Activated naive CD8-positive, alpha-beta T cell treated with anti-CD3 and anti-CD28 coated beads for 36 hours (primary cell): ENCODE measurements at places on chromosomes 16 and 17.
A peak's percentile ranks its signal among the peaks of the same experiment; 100 is the strongest.

- DNase-seq = no peak
Measured at GRCh38 chr16:84507011-84507982, 2.8 kb upstream of the MEAK7 start.

GRCh38 chr17:50830352-50830751 lies 5.0 kb upstream of the WFIKKN2 start:
- DNase-seq = no peak

DNA sequence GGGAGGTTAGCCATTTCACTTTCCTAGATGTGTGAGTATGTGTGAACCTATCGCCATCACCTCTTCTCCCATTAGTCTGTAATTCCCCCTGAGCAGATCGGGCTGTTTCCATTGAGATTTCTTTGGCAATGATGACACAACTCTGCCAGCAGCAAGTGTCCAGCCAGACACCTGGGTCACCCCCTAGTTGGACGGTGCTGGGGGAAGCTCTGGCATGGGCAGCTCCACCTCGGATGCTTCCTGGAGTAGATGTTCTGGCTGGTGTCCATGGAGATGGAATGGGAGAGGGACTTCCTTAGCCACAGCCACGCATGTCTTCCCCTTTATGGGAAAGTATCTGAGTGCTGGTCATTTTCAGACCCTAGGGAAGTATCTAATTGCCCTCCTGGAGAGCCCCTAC lies 247.9 kb upstream of the RPL38 start:
- DNase-seq = no peak

GRCh38 chr17:933312-934073 lies 46.1 kb downstream of the NXN start:
- no peak for DNase-seq

DNA sequence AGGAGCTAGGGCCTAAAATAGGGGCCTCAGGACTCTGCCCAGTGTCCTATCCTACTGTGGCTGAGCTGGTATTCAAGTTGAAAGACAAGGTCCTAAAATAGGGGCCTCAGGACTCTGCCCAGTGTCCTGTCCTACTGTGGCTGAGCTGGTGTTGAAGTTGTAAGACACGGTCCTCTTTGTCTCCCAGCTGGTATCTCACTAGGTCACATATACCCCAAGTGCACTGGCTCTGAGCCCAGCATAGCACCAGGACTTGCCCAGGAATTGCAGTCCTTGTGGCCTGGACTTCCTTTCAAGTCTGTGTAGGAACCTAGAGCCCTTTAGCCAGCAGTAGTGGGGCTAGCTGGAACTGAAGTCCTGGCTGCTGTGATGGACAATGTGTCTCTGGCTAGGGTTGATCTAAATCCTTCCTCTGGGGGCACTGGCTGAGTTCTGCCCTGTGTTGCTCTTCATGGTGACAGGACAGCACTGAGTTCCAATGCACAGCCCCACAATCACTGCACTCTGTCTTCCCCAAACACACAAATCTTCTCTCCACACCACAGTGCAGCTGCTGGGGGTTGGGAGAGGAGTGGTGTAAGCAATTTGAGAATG lies 260.5 kb downstream of the HAPSTR1 start:
- no peak for DNase-seq

DNA sequence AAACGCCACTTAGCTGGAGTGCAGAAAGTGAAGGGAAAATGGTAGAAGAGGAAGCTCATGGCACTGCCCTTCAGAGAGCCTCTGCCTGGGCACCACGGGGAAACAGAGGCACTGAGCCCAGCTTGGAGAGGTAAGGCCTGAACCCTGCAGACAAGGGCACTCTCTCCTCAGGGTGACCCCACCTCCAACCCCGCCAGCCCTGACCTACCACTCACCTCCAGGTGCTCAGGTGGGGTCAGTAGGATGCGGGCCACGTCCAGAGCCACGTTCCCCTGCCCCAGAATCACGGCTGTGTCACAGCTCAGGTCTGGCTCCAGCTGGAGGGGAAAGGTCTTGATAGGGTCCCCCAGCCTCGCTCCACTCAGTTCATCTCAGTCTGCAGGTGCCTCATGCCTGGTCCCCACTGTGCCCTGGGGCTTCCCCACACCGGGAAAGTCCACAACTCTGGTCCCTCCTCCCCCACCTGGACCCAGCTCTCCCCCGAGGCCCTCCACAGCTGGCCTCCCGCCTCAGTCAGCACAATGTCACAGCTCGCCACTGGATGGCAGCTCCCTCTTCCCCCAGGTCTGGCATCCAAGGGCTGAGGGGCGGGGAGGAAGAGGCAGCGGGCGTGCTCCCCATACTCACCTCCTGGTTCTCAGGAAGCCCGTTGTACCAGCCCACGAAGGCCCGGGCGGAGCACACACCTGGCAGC lies 6.0 kb upstream of the GRIN2C start:
- DNase-seq = no peak

GRCh38 chr17:61064087-61064951 lies 335.3 kb upstream of the TBX2 start:
- no peak for DNase-seq

GRCh38 chr16:61887903-61888302 lies 148.3 kb downstream of the CDH8 start:
- DNase-seq = no peak

DNA sequence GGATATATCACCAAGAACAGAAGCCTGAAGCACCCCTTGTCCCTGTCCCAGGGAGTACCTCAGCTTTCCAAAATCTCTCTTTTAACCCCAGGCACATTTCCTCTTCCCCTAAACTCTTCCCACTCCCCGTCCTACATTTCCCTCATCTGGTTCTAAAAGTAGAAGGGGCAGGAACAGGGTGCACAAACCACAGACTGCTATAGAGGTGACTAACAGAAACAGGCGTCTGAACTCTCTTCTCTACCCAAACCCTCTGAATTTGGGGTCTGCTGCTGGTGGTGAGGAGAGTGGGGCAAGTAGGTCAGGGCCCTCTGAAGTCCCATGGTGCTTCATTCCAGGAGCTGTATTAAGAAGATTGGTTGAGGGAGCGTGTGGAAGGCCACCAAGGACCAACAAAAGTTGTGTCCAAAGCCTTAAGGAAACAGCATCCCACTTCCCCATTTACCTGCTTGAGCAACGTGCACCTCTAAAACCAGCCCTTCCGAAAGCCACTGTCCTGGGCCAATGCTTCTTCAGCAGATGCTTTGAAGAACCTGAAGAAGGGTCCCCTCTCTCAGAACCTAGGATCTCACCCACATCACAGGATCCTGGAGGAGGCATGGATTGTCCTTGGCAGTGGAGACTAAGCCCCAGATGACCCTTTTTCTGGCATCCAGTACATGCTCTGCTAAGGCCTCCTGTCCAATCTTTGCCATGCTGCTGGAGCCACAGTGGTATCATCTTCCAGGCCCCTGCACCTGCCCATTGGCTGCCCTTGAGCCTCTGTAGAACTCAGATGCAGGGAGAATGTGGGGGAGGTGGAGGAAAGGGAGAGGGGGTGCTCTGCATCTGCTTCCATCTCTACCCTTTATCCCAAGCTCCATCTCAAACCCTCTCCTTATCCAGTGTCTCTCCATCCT lies 5.7 kb upstream of the NR1D1 start:
- no peak for DNase-seq

- DNase-seq = peak; percentile 65
Measured at GRCh38 chr17:58303971-58304749, 23.4 kb upstream of the MPO start.

GRCh38 chr16:28280881-28281836 lies 11.2 kb upstream of the SBK1 start:
- no peak for DNase-seq

GRCh38 chr16:57589374-57589773 lies 39.1 kb upstream of the ADGRG1 start:
- DNase-seq = no peak

DNA sequence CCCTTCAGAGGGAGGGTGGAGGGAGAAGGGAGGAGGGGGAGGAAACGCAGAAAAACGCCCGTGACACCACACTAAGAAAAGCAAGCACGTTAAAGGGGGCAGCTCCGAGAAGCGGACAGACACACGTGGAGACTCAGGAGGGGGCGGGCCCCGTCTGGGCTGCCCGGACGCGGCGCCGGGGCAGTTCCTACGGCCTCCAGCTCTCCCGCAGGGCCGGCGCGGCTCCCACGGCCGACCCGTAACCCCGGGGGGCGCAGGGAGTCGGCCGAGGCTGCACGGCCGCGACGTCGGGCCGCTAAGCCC lies 362 bp downstream of the KLHDC4 start:
- DNase-seq = peak; percentile 43

- DNase-seq = no peak
Measured at GRCh38 chr17:5846001-5846400, 224.2 kb upstream of the WSCD1 start.

DNA sequence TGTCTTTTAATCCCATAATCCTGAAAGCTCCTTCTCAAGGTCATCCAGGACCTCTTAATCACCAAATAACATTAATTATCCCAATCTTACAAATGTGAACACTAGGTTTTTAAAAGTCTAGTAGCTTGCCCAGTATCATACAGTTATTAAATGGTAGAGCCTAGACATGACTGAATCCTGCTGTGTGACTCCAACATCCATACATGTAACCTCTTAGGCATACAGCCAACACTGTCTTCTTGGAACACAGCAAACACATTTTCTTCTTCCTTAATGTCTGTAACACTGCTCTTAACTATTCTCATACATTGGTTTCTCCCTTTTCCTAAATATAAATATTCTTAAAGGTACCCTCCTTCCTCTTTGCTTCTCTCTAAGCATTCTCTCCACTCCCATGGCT lies 13.7 kb downstream of the BRIP1 start:
- DNase-seq = no peak

GRCh38 chr17:62188713-62189112 lies 123.6 kb upstream of the MED13 start:
- DNase-seq = no peak

- no peak for DNase-seq
Measured at GRCh38 chr16:48862087-48862532, 252.1 kb upstream of the N4BP1 start.

- no peak for DNase-seq
Measured at GRCh38 chr17:42585353-42585752, 7.8 kb upstream of the PSMC3IP start.

DNA sequence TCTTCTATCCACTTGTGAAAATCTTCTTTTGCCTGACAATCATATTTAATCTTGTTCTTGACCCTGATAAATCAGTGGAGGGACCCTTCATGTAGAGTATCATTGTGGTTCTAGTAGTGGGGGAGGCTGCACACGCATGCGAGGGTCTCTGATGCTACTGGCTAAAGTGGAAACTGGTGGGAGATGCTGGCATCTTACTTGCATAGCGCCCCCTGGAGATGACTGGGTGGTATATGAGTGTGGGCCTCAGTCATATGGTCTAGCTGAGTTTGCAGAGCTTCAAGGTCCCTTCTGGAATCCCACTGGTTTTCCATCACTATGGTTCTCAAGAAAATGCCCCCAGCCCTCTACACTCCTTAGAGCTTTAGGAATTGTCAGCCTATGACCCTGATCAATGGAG lies 236.4 kb upstream of the AXIN2 start:
- DNase-seq = peak; percentile 14

DNA sequence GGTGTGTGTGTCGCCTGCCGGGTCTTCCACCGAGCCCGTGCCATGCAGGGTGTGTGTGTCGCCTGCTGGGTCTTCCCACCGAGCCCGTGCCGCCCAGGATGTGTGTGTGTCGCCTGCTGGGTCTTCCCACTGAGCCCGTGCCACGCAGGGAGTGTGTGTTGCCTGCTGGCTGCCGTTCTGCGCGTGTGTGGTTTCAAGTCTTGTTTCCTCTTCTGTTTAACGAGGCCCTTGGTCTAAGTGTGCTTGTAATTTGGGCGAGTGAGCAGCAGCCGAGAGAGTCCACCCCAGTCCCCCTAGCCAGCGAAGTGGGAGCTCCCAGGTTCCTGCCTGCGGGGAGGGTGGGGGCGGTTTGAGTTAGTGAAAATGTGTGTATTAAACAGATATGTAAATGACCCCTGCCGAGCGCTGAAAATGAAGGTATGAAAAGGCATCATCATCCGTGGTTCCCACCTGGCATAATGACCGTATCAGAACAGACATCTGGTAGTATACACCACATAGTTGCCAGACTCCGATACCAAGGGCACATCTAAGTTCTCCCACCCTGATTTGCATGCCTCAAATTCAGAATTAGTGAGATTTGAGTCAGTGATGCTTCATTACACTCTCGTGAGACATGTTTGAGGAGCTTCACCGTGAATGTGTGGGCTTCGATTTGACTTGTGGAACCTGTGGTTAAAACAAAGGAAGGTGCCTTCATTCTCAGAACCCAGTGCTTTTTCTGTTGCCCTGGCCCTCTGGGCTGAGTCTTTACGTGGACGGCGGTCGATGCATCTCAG lies 114.5 kb upstream of the CHMP6 start:
- peak; percentile 73 for DNase-seq

GRCh38 chr16:22007509-22008214 lies at the start of gene MOSMO:
MOSMO (plus strand) TSS chr16:22008111; CDS start chr16:22008302, 191 bp downstream.
- DNase-seq = peak; percentile 77

DNA sequence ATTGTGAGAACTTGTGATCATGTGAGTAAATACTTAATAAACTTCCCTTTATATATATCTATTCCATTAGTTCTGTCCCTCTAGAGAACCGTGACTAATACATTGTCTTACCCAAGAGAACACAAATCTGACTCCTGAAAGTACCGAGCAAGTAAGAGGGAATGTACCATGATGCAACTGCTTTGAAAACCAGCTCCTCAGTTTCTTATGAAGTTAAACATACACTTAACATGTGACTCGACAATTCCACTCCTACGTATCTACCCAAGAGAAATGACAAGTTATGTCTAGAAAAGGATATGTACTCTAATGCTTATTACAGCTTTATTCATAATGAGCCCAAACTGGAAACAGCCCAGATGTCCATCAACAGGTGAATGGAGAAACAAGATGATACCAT lies 8.8 kb upstream of the GJD3 start:
- DNase-seq = no peak

DNA sequence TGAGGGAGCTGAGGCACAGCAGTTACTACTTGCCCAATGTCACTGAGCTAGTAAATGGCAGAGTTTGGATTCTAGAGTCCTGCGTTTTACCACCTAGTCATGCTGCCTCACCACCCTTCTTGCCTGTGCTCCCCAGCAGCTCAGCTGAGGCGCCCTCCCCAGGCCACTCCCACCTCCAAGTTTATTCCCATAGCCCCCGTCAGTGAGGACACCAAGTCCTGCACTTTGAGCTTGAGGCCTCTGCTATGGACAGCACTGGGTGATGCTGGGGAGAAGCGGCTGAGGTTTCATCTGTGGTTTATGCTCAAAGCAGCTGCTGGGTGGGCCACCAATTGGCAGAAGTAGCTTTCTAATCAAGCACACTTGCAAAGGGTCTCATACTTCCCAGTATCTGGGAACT lies 36.7 kb downstream of the TMEM238L start:
- no peak for DNase-seq

GRCh38 chr16:85856585-85856984 lies 42.4 kb upstream of the IRF8 start:
- no peak for DNase-seq

DNA sequence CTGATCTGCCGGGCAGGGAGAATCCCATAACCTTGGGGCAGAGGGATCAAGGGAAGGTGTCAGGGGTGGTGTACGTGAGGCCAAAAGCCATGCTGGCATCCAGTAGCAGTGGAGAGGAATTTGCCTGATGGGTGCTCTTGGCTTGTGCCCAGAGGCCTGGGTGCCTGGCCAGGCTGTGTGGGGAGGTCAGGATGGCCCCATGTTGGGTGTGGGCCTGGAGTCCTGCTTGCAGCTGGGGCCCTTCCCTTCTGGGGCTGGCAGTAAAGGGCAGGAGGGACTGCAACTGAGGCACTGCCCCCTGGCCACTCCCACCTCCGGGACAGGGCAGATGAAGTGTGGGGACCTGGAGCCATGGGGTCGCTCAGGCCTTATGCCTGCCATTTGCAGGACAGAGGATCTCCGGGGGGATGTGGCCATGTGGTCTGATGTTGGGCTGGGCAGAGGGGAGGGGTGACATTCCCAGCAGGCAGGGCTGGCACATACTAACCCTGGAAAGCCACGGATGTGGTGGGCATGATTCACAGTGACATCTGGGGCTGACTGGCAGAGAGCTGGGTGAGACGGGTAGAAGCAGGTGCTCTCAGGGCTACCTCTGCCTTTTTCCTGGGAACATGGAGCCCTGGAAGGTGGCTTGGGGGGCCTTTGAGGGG lies 3.5 kb downstream of the FMNL1 start:
- DNase-seq = no peak
